ENCODE measurements at places on chromosomes 3 and 15.

- no peak for DNase-seq
Measured at GRCh38 chr3:119660474-119661440, at the start of gene POPDC2. Gene POPDC2 (minus strand): TSS chr3:119660589. CDS start chr3:119660423, 166 bp downstream.

GRCh38 chr3:122918576-122919290 lies 108.8 kb downstream of the SEMA5B start:
- DNase-seq, result no peak

DNA sequence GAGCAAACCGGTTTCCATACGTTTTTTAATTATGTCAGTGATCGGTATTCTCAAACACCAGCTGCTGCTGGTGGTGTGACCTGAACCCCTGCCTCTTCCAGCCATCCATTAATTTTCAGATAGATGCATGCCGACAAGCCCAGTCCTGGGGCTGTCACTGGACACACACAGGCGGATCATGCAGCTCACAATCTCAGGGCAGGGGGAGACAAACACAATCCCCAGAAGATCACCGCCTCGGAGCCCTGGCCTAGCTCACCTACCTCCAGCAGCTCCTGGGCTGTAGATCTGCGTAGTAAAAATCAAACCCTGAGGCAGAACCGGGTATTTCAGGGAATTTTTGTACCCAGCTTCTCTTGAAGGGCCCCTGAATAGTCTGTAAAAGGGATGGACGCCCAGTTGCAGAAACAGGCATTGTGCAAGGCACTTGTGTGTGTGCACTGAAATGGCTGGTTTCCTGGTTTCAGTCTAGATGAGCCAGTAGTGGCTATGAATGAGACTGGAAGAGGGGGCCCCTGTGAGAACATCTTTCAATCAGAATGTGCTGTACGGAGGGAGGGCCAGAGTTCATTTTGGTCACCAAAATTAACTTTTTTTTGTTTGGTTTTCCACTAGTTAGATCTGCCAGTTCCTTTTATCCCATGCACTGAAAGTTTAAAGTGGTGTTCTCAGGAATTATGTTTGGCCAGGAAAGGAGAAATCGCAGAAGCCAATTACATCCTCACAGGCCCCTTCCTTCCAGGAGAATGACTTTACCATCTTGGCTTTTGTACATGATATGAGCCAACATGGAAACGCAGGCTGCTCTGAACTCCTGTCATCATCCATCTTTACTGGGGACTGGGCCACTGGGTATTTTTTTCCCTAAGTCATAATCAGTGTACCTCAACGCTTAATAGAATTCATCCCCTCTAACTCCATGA lies 55.0 kb upstream of the RPL32 start:
- DNase-seq, result no peak

- no peak for DNase-seq
Measured at GRCh38 chr3:65748326-65748725, 290.4 kb downstream of the MAGI1 start.

GRCh38 chr3:89628856-89629670 lies 521.6 kb downstream of the EPHA3 start:
- no peak for DNase-seq

- no peak for DNase-seq
Measured at GRCh38 chr3:170815340-170815739, 54.7 kb downstream of the RPL22L1 start.

DNA sequence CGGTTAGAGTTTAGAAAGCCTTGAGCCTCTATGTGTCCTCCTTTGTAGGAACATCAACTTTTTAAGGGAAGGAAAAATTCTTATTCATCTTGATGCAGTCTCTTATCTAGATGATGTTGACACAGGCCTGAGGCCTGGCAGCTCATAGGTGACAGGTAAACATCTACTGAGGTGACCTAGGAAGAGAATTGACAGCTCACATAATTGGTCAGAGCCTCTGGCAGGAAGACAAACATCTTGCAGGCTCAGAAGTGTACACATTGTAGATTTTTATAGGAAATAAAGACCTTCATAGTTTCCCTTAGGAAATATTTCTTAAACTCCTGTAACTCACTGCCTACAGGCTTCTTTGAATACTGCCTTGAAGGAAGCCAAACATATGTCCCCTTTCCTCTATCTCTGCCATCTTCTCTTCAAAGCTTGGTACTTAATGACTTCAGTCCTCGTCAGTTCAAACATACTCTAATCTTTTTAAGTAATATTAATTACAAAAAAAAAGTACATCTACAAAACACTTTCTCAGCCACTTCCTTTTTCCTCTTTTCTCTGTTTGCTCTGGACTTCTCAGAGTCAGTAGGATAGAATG lies 341.3 kb downstream of the TBL1XR1 start:
- DNase-seq, result no peak
